Mononuclear cell (primary cell): ENCODE measurements at places on chromosomes 2 and 18. TPM values are rescaled to one million over a fixed set of nuclear protein-coding genes. Genes with fewer than 3 reads are reported as not detected.

FOXI3 gene
- not detected for total RNA-seq

ARHGAP25 gene
- 28.2 TPM for total RNA-seq

SPP2 gene
- total RNA-seq = not detected

SYT4 gene
- under 0.01 TPM for total RNA-seq

UCN gene
- not detected for total RNA-seq

SERPINE2 gene
- total RNA-seq = 2.5 TPM

PARD3B gene
- 0.94 TPM for total RNA-seq

RGPD3 gene
- 1.5 TPM for total RNA-seq

CCT4 gene
- 52.1 TPM for total RNA-seq

NGEF gene
- total RNA-seq = 0.21 TPM

TUBB8B gene
- not detected for total RNA-seq

PASK gene
- 101 TPM for total RNA-seq
